ENCODE measurements at places on chromosomes 7 and 10.

- DNase-seq = peak; percentile 41
Observed at GRCh38 chr10:72322280-72323058, 32.2 kb downstream of the DNAJB12 start.

DNA sequence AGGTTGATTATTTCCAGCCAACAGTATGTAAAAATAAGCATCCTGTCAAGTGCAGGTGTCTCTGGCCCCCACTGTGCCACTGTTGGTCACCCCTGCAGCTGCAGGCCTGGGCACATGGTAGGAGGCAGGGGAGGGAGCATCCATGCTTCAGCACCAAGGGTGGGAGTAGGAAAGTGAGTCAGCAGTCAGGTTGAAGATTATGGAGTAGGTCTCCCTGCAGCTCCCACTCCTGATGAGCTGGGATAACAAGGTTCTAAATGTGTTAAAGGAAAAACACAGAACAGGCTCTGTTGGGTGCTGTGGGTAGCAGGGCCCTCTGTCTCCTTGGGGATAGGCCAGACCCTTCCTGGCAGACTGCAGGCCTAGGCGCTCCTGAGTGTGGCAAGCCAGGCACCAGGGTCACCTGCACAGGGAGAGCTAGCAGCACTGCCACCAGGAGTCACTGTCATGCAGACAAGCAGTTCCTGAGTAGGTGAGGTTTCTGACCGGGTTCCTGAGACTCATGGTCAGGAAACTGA is 59.3 kb downstream of the NUDCD3 start:
- DNase-seq = no peak

GRCh38 chr10:54800741-54801421 is at the start of gene PCDH15:
Gene PCDH15 (minus strand): TSS chr10:54801231. CDS start chr10:54664262, 136,969 bp downstream.
- DNase-seq = no peak

DNA sequence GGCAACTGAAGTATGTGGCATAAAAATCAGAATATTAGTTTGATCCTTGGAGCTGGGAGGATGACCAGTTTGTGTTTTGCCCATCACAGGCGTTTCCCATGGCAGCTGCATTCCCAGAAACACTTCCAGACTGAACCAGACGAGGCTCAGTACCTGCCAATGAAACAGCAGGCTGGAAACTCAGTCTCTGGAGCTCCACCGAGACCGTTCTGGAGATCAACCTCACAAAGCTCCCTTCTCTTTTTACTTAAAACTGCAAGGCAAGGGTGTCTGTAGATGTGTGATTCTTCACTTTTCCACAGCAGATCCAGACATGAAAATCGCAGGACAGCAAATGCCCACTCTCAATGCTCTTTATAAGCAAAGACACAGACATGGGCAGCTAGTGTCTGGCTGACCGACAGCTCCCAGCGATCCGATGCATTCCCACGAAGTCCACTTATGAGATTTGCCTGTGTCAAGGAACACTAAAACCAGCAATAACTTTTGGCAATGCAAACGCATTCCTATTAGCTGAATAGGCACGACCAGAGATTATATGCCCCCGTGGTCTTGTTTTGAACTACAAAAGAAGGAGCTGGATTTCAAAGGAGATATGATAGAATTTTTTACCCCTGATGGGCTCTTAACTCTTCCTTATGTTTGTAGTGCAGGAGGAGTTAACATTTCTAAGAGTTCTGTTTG is 72.6 kb downstream of the ADAM12 start:
- no peak for DNase-seq

- DNase-seq = peak; percentile 65
Observed at GRCh38 chr7:66413379-66414114, 208.4 kb downstream of the TPST1 start.

DNA sequence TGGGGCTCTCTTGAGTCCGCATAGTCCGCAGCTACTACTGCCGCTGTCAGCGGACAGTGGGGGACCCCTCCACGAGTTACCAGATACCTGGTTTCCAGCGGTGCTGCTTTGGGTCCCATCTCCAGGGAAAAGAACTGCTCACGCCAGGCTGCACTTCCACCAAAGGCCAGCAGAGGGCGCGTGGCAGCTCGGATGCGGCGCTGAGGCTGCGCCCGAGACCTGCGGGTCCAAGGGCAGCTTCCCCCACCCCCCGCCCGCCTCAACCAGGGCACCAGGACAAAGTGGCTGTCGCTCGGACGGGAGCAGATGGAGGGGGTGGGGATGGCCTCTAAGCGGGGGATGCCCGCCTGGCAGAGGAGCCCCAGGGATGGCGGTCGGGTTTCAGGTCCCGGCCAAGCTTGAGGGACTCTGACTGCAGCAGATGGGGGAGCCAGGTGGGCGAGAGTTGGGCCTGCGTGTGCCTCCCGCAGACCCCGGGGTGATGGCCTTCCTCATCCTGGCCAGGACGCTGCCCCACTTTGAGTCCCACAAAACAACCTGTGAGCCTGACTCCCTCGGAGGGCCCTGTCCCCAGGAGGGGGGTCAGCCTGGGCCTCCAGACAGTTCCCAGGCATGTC is 23.8 kb upstream of the ZNF735 start:
- DNase-seq = no peak

GRCh38 chr7:133709036-133709880 is 417.9 kb upstream of the LRGUK start:
- no peak for DNase-seq

DNA sequence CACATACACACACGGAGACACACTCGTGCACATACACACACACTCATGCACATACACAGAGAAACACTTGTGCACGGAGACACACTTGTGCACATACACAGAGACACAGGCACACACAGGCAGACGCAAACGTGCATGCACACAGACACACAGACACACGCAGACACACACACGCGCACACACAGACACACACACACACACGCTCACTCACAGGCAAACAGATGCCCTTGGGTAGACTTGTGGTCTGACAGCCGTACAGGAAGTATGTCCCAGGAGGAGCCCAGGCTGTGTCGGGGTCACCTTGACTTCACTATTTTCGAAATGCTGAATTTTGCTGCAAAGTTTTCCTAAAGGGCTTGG is 538.0 kb downstream of the DNAJB6 start:
- DNase-seq = no peak

- DNase-seq = no peak
Observed at GRCh38 chr7:142749218-142749993, at the start of gene PRSS1. Gene PRSS1 (plus strand): TSS chr7:142749472. CDS start chr7:142749485, 13 bp downstream.

DNA sequence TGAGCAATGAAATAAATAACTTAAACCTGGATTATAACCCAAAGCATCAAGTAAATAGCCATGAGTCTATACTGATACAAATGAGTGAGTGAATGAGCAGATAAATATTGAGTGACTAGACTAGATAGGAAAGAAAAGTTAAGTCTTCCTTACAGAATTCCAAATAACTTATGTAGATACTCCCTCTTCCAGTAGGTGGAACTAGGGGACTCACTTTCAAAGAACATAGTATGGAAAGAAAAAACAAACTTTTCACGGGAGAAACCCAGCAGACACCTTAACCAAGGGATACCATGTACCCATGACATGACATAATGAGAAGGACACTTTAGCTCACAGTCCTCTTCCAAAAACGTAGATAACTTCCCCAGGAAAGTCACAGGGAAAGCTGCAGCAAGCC is 32.2 kb downstream of the CSGALNACT2 start:
- DNase-seq = no peak

All from stimulated activated CD8-positive, alpha-beta memory T cell treated with anti-CD3 and anti-CD28 coated beads, Interleukin-12 subunit alpha, Interleukin-12 subunit beta, amount 100 ng/mL, for 1 hour (primary cell).